CD8-positive, alpha-beta memory T cell (primary cell): ENCODE measurements at places on chromosomes 6 and 20. TPM values are rescaled to one million over a fixed set of nuclear protein-coding genes. Genes with fewer than 3 reads are reported as not detected.

DNA sequence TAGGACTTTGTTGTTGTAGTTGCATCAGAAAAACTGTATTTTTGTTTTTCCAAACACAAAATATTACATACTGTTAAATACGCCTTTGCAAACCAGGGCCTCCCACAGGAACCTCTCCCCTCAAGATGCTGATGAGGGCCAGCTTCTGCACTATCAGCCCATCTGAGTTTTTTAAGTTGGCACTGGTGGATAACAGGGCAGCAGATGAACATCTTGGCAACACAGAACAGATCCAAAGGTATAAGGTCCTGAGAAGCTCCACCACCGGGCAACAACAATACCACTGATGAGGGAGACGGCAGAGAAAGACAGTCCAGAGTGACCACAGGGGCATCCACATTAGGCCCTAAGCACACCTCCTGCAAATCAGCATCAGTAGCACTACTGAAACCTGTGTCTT is 177.7 kb downstream of the DLL1 start:
- DNase-seq, result no peak

Gene TULP1
- not detected for total RNA-seq

GRCh38 chr6:45504947-45505346 is 127.2 kb upstream of the SUPT3H start:
- no peak for DNase-seq

Gene CLIC5
- total RNA-seq, result 7.2 TPM

DNA sequence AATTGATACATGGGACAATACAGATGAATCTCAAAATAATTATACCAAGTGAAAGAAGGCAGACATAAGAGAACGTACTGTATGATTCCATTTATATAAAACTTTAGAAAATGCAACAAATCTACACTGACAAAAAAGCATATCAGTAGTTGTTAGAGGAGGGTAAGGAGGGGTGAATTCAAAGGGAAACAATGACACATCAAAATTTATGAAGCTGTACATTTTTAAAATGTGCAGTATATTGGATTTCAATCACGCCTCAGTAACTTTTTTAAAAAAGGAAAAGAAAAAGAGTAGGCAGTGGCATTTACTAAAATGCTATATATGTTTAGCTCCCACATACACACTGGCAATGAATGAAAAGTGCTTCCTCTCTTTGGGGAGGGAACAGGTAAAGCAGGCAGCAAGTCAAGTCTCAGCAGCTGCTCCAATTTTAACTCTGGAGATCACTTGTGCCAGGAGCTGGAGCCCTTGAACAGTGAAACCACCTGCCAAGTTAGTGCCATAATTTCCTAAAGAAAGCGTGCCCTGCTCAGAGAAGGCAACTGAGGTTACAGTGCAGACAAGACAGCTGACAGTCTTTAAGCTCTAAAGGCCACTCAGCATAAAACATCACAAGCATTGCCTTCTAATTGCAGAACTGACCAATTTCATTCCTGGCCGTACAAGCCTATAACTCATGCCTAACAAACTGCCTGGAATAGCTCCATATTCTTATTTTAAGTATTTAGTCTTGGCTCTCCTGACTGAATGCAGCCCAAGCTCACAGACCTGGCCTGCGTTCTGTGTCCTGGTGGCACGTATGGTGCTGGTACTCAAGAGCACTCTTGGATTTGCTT is 10.9 kb downstream of the FKBP1A start:
- no peak for DNase-seq

GRCh38 chr6:129370268-129370916 is 339.6 kb downstream of the ARHGAP18 start:
- peak; percentile 10 for DNase-seq

DNA sequence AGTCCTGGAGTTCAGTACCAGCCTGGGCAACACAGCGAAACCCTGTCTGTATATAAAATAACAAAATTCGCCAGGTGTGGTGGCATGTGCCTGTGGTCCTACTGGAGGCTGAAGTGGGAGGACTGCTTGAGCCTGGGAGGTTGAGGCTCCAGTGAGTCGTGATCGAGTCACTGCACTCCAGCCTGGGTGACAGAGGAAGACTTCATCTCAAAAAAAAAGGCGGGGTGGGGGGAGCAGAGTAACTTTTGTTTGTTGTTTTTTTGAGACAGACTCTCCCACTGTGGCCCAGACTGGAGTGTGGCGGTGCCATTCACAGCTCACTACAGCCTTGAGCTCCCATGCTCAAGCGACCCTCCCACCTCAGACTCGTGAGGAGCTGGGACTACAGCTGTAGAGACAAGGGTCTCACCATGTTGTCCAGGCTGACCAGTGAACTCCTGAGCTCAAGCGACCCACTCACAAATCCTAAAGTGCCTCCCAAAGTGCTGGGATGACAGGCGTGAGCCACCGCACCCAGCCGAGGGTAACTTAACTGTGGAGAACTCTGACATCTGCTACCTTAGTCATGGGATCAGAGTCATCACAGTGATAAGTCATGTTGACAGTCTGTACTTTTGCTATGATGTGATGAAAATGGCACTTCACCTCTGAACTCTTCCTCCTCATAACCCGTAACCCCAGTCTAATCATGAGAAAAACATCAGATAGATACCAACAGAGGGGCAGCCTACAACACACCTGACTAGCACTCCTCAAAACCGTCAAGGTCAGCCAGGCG is 16.5 kb downstream of the PEDS1 start:
- no peak for DNase-seq

DNA sequence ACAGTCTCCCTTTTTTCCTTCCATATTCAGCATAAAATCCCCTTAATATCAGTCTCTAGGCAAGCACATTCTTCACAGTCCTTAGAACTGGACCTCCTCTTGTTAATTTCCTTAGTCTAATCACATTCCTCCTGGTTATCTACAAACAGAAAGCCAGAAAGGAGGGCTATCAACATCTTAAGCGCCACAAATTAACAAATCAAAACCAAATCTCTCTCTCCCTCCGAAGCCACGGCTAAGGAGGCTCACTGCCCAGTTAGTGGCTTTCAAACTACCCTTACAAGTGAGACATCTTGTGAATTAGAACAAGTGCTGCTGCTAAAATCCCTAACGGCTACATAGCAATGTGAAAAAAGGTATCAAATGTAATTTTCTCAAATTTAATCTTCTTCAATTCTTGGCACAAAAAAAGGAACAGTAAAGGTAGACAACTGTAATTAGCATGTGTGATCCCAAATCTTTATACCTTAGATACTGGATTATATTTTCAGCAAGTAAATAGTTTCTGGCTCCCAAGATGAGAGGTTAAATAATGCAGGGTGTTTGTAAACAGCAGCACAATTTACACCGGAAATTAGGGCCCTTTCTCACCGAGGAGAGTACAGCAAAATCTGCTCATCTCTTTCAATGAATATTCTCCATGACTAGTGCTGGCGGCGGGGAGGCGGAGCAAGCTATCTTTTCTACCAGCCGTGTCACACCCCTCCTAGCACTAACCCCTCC is 1.4 kb upstream of the TRIM39 start:
- no peak for DNase-seq

DNA sequence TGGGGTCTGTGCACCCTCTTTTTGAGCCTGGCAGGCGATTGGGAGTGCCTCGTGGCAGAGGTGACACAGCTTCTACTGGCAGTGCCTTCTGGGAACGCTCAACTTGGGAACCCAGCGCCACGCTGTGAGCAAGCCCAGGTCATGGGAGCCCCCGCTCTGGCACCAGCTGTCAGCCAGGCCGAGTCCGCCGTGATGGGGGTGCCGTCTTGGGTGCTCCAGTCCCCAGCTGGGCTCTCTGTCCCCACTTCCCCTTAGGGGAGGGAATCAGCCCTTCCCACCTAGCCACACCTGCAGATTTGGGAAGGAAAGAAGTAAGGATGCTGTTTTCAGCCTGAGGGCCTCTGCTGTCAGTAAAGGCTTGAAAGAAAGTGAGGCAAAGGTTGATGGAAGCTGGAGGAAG is 31.0 kb upstream of the NTSR1 start:
- DNase-seq, result peak; percentile 45

GRCh38 chr20:5164645-5165625 is 38.1 kb downstream of the CDS2 start:
- DNase-seq, result no peak

Gene SLC22A16
- not detected for total RNA-seq

DNA sequence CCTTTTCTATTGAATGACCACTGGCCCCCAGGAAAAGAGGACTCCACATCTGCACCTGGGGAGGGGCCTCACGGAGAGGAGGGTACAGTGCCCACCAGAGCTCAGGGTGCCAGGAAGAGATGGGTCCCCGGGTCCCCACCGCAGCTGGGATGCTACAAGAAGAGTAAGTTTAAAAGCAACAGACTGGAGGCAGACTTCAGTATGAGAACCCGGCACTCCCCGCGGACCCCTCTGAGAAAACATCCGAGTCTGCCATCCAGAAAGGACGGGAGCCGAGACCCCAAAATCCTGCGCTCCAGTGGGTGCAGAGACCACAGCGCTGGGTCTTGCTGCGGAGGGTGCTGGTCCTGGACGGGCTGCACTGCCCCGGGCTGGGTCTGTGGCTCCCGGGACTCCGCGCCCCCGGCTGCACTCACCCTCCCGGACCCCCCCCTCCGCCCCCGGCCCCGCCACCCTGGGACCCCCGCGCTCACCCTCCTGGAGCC is 350 bp downstream of the HELZ2 start:
- no peak for DNase-seq

DNA sequence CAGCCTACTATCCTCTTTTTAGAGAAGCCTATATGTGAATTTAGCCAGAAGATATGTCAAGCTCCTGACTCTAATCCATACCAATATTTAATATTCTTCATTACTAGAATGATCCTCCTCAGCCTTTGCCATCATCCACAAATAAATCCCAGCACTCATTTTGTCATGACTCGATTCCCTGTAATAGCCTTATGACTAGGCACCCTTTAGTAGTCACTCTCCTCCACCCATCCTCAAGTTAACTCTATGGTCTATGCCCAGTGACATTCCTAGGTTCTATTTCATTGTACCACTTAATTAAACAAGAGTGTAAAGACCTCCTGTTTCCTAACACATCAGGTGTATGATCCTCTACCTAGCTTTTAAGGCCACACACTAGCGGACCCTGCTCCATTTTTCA is 450.4 kb upstream of the CITED2 start:
- no peak for DNase-seq

DNA sequence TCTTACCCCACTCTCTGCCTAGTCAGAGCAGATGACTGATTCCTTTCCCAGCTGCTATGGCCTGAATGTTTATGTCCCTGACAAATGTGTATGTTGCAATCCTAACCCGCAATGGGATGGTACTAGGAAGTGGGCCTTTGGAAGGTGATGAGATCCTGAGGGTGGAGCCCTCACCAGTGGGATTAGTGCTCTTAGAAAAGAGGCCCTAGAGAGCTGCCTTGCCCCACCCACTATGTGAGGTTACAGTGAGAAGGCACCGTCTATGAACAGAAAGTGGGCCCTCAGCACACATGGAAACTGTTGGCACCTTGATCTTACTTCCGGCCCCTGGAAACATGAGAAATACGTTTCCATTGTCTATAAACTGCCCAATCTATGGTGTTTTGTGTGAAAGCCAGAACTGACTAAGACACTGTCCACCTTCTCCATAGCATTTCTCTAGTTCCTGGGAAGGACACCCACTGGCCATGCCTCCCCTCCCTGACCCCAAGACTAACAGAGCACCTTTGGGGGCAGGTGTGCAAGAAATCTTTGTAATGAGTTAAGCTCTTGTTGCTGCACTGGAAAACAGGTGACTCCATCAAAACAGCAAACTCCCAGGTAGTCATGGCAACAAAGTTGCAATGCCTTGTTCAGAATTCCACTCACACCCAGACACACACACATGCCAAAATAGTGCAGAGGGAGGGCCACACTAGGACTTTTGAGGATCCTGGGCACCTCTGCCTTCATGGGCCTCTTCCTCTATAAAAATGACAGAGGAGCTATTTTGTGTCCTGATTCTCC is 16.2 kb downstream of the GABRR2 start:
- DNase-seq, result peak; percentile 57

- DNase-seq, result no peak
Measured at GRCh38 chr6:24778878-24779277, 4.1 kb downstream of the GMNN start.

Gene GATA5
- total RNA-seq, result not detected

Gene PXDC1
- 0.24 TPM for total RNA-seq

- no peak for DNase-seq
Measured at GRCh38 chr20:59355242-59355641, 54.8 kb downstream of the EDN3 start.

GRCh38 chr20:35240811-35241293 is 14.4 kb downstream of the MMP24 start:
- no peak for DNase-seq

Gene LHFPL5
- total RNA-seq, result not detected

DNA sequence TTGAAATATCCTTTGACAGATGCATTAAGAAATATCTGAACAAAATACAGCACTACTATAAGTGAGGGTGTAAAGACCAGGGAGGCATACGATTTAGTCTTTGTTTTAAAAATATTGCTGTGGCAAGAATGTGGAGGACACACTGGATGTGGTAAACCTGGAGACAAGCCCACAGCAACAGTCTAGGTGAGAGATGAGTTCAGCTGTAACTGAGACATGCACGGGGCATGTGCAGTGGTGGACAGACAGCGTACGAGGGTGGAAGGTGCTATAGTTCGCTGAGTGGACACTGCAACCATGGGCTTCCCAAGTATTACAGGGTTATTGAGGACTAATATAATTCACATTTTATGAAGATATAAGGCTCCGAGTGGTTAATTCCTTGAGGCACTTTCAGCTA is 1.8 kb downstream of the NANP start:
- no peak for DNase-seq

- DNase-seq, result no peak
Measured at GRCh38 chr20:41392295-41392694, 25.7 kb upstream of the EMILIN3 start.

DNA sequence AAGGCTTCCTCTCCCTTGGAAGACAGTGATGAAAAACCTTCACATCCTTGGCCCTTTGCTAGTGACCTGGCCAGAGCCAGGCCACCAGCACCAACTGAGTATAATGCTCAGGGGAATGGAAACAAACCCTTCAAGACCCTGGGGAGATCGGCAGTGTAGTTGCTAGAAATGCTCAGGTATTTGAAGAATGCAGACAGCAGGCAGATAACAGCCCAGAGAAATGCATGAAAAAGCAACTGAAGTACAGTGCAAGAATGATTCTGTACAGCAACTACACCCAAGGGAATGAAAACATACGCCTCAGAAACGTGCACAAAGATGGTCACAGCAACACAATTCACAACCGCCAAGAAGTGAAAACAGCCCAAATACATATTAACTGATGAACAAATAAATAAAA is 41.1 kb downstream of the PPP1R3G start:
- DNase-seq, result no peak
